H4 (cell line): ENCODE measurements at places on chromosomes 5 and 9. TPM values are rescaled to one million over a fixed set of nuclear protein-coding genes. Genes with fewer than 3 reads are reported as not detected.
A peak's percentile ranks its signal among the peaks of the same experiment; 100 is the strongest.

- DNase-seq = no peak
Measured at GRCh38 chr9:109088221-109088620, 31.5 kb downstream of the TMEM245 start.

GRCh38 chr9:123116036-123116435 is 82.6 kb downstream of the GPR21 start:
- DNase-seq = no peak

DNA sequence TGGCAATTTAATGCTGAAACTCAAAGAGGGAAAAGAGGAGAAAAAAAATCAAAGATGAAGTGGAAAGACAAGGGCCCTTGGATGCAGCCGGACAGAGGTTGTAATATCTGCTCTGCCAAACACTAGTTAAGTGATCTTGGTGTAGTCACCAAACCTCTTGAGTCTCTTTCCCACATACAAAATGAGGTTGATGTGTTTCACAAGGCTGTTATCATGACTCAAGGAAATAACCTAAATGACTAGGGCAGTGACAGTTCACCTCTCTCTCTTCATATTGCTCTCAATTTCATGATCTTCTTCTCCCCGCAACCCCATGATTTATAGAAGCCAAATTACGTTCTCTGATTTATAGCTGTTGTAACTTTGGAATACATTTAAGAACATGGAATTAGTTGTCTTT is 44.9 kb downstream of the PIK3R1 start:
- no peak for DNase-seq

DNA sequence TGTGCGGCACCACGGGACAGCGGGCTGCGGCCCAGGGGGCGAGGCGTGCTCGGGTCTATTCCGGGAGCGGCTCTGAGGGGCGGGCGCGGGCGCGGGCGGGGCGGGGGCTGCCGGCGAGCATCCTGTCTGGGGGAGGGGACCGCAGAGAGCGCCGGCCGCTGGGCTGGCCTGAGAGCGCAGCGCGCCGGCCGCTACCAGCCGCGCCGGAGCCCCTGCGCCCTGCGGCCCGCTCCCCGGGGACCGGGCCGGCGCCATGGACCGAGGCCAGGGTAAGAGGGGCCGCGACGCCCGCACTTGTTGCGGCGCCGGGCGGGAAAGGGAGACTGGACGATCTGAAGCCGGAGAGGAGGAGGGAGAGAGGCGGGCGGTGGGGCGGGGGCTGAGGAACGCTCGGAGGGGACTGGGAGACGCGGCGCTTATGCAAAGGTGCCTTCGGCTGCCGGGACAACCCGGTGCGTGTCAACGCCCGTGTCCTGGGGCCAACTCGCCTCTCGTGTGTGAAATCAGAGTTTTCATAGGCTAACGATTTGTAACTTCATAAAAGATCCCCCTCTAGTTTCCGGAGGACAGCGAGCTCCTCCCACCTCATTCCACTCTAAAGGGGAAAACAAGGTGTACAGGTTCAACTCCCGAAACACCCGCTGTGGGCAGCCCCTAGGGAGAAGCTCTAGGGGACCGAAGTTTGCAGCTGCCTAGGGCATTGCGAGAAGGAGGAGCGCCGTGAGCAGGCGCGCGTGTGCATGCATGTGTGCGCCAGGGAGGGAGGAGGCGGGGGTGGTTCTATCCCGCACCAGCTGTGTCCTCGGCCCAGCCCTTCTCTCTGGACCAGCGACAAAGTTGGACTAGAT is at the start of gene AFAP1L1:
AFAP1L1 (plus strand) TSS at position 144 of the 848 bp plus-strand sequence; CDS start at position 254, 110 bp downstream.
- DNase-seq = peak; percentile 48

DNA sequence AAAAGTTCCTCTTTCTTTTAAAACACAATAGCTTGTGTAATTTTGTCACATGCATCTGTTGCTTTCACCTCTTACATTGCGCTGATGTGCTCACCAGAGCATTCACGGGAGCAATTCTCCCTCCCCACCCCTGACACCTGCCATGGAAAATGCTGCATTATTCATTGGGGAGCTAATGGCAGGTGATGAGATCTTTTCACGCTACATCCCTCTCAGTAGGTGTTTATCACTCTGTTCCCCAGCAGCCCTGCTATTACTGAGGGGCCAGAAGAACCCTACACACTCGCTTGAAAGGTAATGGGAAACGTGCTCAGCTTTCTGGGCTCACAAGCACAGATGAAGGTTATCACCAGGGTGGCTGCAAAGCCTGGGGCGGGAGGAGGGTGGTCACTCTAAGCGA is 398.0 kb downstream of the PSAT1 start:
- no peak for DNase-seq

DNA sequence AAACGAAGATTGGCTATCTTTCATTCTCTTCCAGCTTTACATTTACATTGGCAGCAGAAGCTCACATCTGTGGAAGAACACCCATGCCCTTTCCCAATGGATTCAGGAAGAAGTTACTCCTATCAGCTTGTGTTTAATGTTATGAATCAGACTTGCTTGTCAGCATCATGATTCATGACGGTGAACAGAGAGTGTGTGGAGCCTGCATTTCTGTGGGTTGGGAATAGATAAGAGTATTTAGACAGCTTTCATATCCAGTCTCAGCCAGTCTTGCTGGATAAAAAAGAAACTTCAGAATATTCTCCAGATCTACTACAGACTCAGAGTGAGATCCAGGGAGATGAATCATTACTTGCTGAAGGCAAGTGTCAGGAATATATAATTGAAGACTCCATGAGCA is 812.9 kb upstream of the ZNF608 start:
- peak; percentile 89 for DNase-seq

GRCh38 chr5:178576591-178577351 is 13.4 kb downstream of the COL23A1 start:
- no peak for DNase-seq

DNA sequence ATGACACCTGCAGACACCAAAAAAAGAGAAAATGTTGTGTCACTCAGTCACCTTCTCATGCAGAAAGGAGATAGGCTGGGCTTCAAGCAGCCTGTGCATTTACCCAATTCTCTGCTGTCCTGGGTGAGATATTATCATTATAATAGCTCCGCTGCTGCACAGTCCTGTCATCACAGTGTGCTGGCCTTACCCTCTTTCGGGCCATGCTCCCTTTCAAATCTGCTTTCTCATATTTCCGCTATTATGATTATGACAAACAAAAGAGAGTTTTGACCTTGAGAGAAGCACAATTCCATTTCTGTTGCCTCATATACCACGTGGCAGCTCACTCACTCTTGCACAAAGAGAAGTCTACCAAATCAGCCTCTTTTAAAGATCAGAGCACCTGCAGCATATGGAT is 1350.1 kb upstream of the ACO1 start:
- DNase-seq = no peak

- no peak for DNase-seq
Measured at GRCh38 chr5:77945874-77946273, 169.7 kb upstream of the TBCA start.

DNA sequence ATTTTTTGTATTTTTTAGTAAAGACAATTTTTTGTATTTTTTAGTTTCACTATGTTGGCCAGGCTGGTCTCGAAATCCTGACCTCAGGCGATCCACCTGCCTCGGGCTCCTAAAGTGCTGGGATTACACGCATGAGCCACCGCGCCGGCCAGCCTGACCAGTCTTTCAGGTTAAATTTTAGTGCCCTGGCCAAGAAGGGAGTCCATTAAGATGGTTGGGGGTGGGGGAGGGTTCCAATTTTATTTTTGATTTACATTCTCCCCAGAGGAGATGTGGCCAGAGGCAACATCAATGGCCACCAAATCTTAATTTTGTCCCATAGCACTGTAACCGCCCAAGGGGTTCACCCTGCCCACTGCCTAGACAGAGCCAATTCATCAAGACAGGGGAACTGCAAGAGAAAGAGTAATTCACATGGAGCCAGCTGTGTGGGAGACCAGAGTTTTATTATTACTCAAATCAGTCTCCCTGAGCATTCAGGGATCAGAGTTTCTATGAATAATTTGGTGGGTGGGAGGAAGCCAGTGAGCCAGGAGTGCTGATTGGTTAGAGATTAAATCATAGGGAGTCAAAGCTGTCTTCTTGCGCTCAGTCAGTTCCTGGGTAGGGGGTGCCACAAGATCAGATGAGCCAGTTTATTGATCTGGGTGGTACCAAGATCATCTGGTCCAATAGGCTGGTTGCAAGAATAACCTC is 24.7 kb downstream of the TBCA start:
- DNase-seq = no peak

- no peak for DNase-seq
Measured at GRCh38 chr9:27601396-27601795, 28.1 kb upstream of the C9orf72 start.

DNA sequence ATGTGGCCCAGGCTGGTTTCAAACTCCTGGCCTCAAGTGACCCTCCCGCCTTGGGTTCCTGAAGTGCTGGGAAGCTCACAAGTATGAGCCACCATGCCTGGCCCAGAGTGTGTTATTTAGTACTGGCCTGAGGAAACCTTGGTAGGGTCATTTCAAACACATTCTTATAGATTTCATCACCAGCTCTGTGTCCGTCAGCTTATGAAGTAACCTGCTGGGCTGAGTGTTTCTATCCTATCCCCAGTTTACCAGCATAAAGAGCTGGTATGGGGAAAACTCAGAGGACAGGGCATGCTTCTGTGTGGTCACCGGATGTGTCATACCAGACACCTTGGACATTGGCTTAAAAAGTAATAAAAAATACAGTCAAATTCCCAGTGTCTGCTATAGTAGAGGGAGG is 45.3 kb downstream of the PTPN3 start:
- DNase-seq = peak; percentile 25

DNA sequence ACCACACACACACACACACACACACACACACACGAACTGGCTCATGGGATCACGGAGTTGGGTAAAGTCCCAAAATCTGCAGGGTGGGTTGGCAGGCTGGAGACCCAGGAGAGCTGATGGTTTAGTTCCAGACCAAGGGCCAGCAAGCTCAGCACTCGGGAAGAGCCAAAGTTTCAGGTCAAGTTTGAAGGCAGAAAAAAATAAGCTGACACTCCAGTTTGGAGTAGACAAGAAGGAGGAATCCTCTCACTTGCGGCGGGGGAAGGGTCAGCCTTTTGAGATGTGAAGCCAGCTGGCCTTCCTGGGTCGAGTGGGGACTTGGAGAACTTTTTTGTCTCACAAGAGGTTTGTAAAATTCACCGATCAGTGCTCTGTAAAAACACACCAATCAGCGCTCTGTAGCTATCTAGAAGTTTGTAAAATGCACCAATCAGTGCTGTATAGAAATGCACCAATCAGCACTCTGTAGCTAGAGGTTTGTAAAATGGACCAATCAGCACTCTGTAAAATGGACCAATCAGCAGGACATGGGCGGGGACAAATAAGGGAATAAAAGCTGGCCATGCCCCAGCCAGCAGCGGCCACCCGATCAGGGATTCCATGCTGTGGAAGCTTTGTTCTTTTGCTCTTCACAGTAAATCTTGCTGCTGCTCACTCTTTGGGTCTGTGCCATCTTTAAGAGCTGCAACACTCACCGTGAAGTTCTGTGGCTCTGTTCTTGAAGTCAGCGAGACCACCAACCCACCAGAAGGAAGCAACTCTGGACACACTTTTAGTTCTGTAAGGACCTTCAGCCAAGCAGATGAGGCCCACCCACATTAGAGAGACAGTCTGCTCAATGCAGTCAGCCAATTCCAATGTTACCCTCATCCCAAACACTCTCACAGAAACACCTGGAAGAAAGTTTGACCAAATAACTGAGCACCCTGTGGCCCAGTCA is 37.8 kb upstream of the UNC5A start:
- no peak for DNase-seq

DNA sequence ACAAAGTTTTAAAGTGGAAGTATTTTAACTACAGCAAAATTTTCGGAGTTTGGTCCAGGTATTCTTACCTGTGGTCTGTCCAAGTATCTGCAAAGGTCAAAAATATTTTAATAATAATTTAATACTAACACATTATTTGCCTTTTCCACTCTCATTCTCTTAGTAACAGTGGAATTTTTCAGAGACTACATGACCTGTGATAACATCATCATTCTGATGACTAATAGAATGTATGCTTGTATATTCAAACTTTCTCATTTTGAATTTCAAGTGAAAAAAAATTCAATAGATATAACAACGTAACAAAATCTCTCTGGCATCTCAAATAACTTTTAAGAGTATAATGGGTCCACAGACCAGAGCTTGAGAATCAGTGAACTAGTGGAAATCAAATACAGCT is 78.3 kb downstream of the FBXL17 start:
- no peak for DNase-seq

- DNase-seq = peak; percentile 76
Measured at GRCh38 chr5:110054240-110054639, 364.5 kb downstream of the MAN2A1 start.

DNA sequence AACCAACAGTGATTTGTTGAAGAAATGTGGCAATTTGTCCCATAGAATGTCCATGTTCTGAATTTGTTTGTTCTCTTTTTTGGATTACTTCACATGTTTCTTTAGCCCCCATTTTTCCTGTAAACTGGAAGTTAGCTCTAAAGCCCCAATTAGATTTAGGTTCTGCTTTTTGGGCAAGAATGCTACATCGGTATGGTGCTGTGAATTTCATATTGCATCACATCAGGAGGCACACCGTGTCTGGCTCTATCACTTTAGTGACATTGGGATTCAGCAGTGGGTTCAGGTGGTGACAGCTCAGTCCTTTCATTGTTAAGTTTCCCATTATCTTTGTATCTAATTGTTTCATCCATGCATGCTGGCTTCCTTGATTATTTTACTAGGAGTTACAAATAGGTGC is 27.9 kb downstream of the ADGRV1 start:
- DNase-seq = no peak

DNA sequence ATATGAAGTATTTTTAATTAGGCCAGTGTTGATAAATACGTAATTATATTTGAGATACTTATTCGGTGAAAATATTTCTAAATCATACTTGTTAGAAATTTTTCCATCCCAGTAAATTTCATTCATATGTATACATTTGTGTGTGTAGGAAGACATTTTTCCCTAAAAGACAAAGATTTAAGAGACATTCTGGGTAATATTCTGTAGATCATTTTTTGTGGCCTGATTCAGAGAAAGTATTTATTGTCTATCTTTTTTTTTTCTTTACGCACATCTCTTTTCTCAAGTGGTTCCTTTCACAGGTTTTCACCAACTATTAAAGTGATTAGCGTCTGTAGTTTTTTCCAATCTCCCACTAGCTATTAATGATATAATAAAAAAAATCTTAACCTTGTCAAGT is 224.1 kb downstream of the MEF2C start:
- DNase-seq = no peak

GRCh38 chr9:125346080-125346732 is 84.6 kb downstream of the GAPVD1 start:
- DNase-seq = no peak

GRCh38 chr5:95856501-95856981 is 34.0 kb upstream of the GLRX start:
- no peak for DNase-seq

The LCN15 gene
- not detected in 2 replicates for total RNA-seq

The PCDHGA8 gene
- total RNA-seq = 0.39 and 0.74 TPM in 2 replicates

The TRIM36 gene
- total RNA-seq = 7.5 and 20.0 TPM in 2 replicates

The INSL4 gene
- not detected in 2 replicates for total RNA-seq

The TMEM174 gene
- total RNA-seq = not detected in 2 replicates

The BTF3 gene
- total RNA-seq = 423 and 608 TPM in 2 replicates

The RNF130 gene
- 115 and 120 TPM in 2 replicates for total RNA-seq
